ENCODE measurements at places on chromosomes 3 and 15.

GRCh38 chr15:55819397-55820034 lies 76.6 kb upstream of the PRTG start:
- DNase-seq: no peak

GRCh38 chr15:35115155-35115725 lies 30.1 kb upstream of the NANOGP8 start:
- DNase-seq: no peak

DNA sequence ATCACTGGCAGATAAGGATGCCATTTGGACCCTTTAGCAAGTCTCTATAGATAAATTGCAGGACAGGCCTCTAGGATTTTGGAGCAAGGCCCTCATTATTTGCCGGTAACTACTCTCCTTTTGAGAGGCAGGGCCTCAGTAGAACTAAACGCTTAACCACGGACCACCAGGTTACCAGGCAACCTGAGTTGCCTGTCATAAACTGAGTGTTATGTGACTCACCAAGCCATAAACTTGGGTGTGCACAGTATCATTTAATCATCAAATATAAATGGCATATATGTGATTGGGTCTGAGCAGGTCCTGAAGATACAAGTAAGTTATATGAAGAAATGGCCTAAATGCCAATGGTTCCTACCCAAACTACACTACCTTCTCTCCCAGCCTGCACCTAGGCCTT lies 93.2 kb downstream of the BCHE start:
- no peak for DNase-seq

- DNase-seq: no peak
These were observed 229.9 kb downstream of the CHST2 start for GRCh38 chr3:143349455-143349854.

DNA sequence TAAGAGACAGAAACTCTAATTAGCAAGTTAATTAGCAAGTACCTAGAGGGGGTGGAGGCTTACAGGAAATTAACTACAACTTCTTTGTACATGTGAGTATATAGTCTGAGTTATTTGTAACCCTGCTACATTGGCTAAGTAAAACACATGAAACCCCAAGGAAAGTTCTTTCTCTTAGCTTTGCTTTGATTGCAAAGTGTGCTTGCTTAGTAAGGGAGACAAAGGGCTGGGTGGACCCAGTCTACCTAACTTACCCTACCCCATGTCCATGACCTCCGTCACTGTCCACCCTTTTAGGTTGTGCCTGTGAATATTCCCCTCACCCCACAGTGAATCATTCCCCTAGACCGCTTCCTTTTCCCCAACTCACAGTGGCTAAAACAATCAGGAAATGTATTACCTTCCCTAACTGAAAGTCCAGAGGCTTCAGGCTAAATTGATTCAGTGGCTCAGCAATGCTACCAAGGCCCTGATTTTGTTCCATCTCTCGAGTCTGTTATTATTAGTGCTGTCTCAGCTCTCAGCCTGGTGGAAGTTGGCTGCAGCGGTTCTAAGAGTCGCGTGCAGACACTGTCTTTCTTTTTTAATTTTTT lies 31.1 kb upstream of the RYR3 start:
- no peak for DNase-seq

DNA sequence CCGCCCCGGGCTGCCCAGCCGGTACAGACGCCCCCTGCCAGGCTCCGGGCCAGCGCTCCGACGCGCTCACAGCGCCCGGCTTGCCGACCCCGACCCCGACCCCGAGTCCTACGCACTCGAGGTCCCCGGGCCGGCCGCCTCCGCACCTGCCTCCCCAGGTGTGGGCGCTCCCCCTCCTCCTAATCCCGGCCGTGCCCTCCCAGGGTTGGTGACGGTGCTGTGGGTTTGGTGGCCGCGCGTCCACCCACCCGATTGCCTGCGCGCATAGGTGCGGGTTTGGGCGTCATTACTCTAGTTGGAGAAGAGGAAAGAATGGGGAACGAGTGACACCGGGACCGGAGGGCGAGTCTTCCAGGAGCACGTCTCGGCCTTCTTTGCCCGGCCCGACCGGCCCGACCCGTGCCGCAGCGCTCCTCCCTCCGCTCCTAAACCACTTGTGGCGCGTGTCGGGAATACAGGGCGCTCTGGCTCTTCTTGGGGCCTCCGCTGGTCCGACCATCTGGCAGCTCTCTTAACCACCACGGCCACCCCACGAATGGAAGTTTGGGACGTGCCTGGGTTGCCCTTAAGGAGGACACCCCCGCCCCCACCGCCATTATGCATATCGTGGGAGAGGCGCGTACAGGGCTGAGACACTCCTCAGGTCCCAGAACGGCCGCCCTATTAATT lies 810 bp upstream of the THRB start:
- DNase-seq: peak; percentile 49

- DNase-seq: no peak
These were observed 67.1 kb upstream of the CHD2 start for GRCh38 chr15:92833106-92833433.

DNA sequence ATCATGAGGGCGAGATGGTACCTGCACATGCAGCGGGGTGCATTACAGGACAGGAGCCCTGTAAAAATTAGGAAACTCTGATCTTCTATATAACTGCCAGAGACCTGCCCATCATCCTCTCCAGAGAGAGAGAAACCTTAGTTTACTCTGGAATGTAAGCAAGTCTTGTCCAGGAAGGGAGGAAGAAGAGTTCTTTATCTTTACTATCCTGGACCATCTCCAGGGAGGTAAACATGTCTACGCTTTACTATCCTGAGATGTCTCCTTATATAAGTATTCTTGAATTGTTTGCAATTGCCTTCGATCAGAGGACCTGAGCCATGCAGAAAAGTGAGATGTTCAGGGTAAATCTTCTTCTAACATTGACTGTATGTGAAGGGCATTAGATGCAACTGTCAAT lies 12.7 kb upstream of the HACD2 start:
- DNase-seq: no peak

Measured in D341Med (cell line).